ENCODE measurements at places on chromosomes 2 and 18.

DNA sequence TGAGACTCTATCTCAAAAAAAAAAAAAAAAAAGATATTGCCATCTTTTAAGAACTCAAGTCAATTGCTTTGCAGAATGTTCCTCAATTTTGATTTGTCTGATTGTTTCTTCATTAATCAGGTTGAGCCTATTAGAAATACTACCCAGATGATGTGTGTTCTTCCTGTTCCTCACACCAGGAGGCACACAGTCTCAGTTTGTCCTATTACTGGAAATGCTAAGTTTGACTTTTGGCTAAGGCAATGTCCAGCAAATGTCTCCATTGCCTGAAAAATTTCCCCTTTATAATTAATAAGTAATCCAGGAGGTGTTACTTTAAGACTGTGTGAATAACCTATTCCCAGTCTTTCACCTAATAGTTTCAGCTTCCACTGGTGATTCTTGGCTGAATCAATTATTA lies 28.4 kb downstream of the BOLA3 start:
- DNase-seq = no peak

GRCh38 chr18:73283788-73284187 lies 416.0 kb upstream of the NETO1 start:
- no peak for DNase-seq

GRCh38 chr18:25332002-25332401 lies 20.0 kb downstream of the ZNF521 start:
- no peak for DNase-seq

- DNase-seq = no peak
Measured at GRCh38 chr18:51091270-51091669, 61.3 kb downstream of the SMAD4 start.

DNA sequence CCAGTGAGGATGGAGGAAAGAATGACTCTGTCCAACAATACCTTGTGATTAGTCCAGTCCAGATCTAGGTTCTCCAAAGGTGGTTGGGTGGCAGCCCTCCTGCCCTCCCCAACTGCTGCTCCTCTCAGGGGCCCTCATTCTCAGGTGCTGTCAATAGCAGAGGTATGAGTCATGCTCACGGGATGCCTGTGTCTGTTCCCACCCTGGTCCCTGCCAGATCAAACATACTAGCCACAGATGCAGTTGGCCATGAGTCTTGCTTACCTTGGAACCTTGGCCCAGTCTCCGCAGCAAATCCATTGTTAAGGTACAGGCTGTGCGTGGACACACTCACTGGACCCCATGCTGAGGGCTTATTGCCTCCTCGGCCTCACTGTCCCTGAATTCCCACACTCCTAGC lies 24.9 kb upstream of the RPIA start:
- no peak for DNase-seq

DNA sequence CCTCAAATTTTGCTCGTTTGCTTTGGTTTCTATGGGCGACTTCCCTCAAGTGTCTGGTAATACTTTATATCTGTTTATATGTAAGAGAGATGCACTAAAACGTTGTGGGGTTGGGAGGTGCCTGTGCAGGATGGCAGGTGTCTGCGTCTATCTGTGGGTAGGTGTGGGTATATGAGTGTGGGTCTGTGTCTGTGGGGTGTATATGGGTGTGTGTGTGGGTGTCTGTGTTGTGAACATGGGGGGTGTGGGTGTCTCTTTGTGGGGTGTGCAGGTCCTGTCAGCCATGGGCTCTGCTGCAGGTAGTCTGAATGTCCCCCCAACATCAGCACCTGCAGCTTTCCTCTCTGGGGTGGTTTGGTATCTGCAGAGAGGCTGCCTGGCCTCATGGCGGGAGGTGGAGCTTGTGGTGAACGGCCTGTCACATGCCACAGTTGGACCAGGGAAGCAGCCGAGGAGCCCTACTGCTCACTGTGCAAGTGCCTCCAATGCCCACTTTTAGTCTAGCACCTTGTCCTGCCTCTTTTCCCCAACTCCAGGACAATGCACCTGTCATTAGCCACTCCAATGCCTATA lies 90.3 kb downstream of the LPIN1 start:
- DNase-seq = no peak

DNA sequence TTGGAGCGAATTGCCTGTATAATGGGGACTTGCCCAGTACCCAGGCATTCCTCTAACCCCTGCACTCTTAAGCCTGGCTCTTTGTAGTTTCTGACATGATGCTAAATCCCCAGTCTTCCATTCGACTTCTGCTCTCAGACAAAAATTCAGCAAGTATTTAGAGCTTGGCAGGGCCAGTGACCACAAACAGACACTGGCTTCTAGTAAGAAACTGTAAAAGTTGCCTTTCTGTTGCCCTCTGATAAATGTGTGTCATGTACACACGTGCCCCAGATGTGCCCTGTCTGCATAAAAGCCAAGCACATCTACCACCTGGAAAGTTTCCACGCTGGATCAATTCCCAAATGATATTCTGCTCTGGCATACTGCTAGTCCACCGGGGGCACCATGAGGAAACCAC lies 18.0 kb downstream of the PAX3 start:
- DNase-seq = no peak
